ENCODE measurements at places on chromosomes 16 and 17.

GRCh38 chr17:37702598-37702997, 42.3 kb downstream of the HNF1B start:
- DNase-seq, result no peak

- no peak for DNase-seq
Measured at GRCh38 chr17:82440469-82440981, 10.0 kb downstream of the CYBC1 start.

- peak; percentile 7 for DNase-seq
Measured at GRCh38 chr17:82956146-82956725, 116.4 kb upstream of the ZNF750 start.

GRCh38 chr16:60230666-60231065, 1496.5 kb upstream of the GOT2 start:
- no peak for DNase-seq

DNA sequence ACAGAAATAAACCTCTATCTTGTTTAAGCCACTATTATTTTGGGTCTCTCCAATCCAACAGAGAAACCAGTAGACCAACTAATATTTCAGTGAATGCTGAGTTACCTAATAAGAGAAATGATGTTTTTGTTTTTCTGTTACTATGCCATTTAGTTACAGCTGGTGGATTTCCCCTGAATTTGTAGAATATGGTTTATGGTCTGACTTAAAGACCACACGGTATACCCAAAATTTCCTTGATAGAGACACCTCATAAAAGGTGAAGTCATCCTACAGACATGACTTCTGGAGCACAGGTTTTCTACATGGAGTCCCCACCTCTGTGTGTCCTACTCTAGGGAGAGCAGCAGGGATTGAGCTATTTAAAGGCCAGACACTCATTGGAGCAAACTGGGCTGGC, 13.3 kb downstream of the PIK3R5 start:
- no peak for DNase-seq

- peak; percentile 25 for DNase-seq
Measured at GRCh38 chr17:76868669-76869495, 678 bp downstream of the MGAT5B start.

DNA sequence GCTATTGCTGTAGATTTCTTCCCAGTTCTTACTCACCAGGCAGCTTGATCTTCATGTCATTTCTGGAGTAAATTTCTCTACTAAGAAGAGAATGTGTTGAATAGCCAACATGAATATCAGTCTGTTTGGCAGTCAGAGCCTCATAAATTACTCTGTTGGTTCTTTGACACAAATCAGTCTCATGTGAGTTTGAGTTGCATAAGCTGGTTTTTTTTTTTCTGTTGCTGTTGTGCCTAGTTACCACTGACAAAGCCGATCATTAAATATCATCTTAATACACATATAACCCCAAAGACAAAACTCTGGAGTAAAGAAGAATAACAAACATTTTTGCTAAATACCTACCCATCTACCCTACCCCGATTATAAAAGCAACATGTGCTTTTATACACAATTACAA, 240.5 kb upstream of the KCNJ16 start:
- no peak for DNase-seq

DNA sequence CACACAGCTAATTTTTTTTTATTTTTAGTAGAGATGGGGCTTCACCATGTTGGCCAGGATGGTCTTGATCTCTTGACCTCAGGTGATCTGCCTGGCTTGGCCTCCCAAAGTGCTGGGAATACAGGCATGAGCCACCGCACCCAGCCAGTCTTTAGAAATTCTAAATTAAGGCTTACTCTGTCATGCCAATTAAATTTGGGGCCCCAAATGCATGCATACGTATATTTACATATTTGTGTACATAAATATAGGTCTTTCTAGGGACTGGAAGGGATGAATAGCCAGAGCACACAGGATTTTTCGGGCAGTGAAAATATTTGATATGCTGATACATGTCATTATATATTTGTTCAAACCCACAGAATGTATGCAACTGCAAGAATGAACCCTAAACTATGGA, 105.1 kb downstream of the BCAS3 start:
- no peak for DNase-seq

DNA sequence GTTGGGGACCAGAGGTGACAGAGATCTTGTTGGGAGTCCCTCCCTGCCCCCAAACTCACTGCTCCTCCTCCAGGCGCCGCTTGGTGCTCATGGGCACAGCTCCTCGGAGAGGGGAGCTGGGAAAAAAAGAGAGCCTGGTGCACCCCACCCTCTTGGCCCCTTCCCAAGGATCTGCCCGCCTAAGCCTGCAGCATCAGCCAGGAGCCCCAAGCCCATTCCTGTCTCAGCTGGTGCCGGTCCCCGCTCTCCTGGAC, 400 bp downstream of the HCFC1R1 start:
- DNase-seq, result peak; percentile 34

GRCh38 chr16:9095171-9095570, 3.7 kb downstream of the HAPSTR1 start:
- no peak for DNase-seq

DNA sequence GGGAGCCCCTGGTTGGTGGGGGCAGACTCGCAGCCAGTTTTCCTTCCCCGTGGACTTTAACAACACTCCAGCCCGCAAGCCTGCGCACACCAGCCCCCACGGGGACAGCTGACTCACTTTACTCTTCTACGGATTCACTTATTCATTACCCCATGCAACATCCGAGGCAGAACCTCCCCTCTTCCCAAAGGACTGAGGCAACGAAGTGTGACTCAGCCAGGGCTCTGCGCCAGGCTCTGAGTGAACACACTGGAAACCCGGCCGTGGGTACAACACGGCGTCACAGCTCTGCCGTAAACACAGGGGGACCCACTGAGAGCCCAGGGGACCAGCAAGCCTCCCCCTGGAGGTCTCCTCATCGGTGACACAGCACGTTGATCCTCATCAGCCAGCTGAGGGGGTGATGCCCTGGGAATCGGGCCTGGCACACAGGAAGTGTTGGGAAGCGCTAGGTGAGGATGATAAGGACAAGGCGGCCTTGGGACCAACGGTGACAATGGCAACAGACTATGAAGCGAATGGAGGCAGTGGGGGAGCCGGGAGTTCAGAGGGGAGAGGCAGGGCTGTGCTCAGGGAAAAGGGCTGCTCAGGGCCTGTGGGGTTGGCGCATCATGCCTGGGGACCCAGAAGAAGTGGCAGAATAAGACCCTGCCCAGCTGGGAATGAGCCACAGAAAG, 14.6 kb downstream of the COTL1 start:
- DNase-seq, result no peak

DNA sequence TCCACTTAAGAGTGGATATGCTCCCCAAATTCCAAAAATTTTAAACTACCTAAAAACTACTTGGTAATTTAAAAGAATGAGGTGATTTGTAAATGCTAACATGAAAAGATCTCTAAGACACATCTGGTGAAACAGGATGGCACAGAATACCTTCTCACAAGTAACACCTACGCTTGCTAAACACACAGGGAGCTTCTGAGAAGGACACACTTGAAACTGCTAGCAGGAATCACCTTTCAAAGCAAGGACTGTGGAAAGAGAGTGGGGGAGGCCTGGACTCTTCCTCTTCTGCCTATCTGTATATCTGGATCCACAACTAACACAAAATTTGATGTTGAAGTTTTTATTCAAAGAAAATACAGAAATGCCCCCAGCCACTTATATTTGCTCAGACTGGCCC, 52.4 kb downstream of the CYTH1 start:
- no peak for DNase-seq

DNA sequence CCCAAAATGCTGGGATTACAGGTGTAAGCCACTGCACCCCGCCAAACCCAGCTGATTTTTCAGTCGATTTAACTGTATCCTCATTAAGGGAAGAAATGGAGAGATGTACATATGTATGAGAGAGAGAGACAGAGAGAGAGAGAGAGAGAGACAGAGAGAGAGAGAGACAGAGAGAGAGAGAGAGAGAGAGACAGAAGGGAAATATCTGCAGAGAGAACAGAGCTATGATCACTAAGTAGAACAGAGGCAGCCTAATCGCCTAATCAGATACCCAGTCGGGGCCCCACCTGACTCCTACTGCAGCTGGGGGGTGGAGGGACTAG, 70.0 kb downstream of the RBBP6 start:
- no peak for DNase-seq

DNA sequence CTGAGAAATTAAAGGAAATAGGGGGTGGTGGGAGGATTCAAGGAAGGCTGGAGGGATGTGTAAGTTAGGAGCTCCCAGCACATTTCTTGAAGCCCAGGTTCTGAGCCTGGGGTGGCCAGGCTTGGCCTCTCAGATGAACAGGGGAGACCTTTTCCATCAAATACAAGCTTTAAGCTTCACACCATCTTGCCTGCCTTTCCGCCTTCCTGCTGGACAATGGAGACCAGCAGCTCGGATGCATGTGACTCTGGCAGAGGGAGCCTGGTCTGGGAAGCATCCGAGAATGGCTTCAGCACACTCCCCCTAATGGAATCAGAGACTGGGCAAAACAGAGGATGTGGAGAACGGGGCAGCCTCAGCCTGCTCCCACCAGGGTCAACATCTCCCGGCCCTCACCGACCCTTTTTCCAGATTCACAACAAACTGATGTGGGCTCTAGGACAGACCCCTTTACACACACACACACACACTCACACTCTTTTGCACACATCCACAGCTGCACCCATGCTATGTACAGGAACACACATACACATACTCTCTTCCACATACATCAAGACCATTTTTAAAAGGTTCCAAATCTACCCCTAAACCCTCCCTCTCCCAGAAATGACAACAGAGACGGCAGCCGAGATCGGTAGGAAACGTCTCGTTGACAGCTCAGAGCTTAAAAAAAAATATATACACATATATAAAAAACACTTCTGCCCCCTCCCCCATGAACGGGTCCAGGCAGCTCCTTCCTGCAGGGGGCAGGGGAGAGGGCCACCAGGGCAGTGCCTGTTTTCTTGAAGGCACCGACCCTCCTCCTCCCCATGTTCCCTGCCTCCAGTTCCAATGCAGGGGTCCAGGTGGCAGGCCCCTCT, 6.5 kb upstream of the ATXN7L3 start:
- no peak for DNase-seq

- DNase-seq, result no peak
Measured at GRCh38 chr17:39678340-39679116, 9.3 kb downstream of the PGAP3 start.

- no peak for DNase-seq
Measured at GRCh38 chr16:12252616-12253015, 276.1 kb downstream of the SNX29 start.

GRCh38 chr17:13272296-13272695, 254.5 kb upstream of the ELAC2 start:
- DNase-seq, result no peak

DNA sequence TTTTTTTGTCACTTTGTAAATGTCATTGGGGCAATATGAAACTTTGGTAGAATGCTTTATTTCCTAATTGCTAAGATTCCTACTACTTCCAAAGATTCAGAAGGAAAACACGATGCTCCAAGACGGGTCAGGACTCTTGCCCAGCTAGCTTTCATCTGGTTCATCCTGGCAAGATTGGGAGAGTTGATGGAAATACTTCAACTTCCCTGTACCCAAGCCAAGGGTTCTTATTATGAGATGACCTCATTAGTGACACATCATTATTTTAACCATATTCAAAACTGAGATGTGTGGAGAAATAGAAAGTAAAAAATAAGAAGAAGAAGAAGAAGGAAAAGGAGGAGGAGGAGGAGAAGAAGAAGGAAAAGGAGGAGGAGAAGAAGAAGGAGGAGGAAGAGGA, 25.6 kb downstream of the SOX9 start:
- DNase-seq, result no peak

DNA sequence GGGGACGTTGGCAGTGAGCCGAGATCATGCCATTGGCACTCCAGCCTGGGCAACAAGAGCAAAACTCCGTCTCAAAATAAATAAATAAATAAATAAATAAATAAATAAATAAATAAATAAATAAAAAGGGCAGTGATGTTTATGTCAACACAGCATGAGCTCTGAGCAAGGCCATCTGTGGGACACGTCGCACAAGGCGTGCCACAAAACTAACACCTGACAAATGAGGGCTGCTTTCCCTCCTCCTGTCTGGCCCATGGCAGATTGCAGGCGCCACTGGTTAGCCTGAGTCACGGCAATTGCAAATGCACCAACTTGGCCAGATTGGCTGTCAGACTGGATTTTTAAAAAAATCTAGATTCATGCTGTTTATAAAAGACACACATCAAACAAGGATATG, 25.9 kb upstream of the SPNS3 start:
- no peak for DNase-seq

DNA sequence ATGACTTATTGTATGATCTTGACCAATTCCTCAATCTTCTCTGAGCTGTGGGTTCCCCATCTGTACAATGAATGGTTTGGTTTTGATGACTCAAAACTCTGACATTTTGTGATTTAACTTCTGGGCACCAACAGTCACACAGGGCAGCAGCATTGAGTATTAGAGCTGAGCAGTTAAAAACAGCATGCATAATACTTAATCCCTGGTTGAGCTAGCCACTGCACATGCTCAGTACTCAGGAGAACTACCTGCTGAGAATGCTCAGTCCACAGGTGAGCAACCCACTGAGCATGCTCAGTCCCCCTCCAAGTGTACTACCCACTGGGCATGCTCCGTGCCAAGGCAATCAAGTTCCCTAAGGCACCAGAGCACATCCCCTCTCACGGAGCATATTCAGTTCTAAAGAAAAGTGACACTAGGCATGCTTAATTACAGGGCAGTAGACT, 68.7 kb downstream of the AIPL1 start:
- no peak for DNase-seq

DNA sequence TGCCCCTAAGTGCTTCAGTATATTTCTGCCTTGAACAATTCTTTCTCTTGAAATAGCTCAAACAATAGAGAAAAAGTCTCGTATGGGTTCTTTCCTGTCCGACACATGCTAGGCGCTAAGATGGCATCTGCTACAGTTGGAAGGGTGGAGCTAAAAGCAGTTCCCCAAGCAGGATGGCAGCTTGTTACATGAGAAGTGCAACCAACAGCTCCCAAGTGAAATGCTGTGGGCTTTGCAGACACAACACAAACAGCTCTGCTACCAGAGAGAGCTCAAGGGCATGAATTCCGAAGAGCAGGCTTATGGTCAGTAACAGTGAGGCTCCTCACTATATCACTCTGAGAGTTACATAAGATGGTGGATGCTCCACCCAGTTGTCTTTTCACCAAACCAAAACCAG, 83.8 kb downstream of the VPS53 start:
- no peak for DNase-seq

GRCh38 chr17:63697341-63698286, 2.3 kb downstream of the LIMD2 start:
- DNase-seq, result peak; percentile 80

- DNase-seq, result no peak
Measured at GRCh38 chr17:57708410-57708809, 36.7 kb downstream of the CCDC182 start.
